ENCODE measurements at places on chromosomes 3 and 15.

DNA sequence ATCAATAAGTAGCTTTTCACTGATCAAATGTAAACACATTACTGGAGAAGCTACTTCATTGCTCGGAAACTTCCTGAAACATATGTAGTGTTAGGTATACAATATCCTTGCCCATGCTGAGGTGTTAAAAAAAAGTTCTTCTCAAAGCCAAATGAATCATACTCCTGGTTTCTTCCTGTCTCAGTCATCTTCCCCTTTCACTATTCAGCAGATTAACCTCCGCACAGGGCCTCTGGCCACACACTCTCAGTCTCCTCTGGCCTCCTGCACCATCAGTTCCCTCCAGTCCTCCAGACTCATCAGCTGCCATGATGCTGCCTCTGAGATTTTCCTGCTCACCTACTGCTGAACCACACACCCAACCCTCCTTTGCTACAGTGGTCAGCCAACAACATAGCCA is 70.5 kb upstream of the BOC start:
- no peak overlapping the region for H3K27ac ChIP-seq
- DNase-seq = no peak
- H3K4me3 ChIP-seq = no peak overlapping the region

GRCh38 chr3:99087277-99087676 is 185.8 kb upstream of the DCBLD2 start:
- no peak overlapping the region for H3K4me3 ChIP-seq
- no peaks in the 10 kb centered on the region for H3K4me1 ChIP-seq
- no peaks in the 10 kb centered on the region for H3K27me3 ChIP-seq
- H3K27ac ChIP-seq = no peak overlapping the region
- no peak for DNase-seq
- no peaks in the 10 kb centered on the region for H3K36me3 ChIP-seq

- no peaks in the 10 kb centered on the region for H3K36me3 ChIP-seq
- no peak overlapping the region for H3K27ac ChIP-seq
- no peak overlapping the region for H3K4me3 ChIP-seq
- no peak for DNase-seq
Measured at GRCh38 chr15:93476491-93477177, 387.6 kb upstream of the RGMA start.

DNA sequence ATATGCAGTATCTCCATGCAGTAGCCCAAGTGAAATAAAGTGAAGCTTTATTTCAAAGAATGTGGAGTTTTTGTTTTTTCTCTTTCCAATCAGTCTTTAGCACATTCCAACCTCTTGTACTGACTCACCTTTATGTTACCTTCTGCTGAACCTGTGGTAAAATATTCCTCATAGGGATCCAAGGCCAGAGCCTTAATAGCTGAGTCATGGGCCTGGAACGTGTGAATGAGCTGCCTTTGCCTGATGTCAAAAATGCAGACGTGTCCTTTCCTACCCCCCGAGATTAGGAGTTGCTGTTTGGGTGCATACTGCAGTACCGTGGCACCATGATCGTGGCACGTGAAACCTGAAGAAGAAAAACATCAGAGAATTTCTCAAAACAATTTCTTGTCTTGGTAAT is 108.5 kb downstream of the GLDN start:
- no peaks in the 10 kb centered on the region for H3K4me1 ChIP-seq
- DNase-seq = no peak
- H3K36me3 ChIP-seq = no peaks in the 10 kb centered on the region
- H3K27me3 ChIP-seq = no peaks in the 10 kb centered on the region

Measured in stimulated activated naive B cell treated with anti-CD40 and anti-IgM and Interleukin-4, amounts not matched to agents 10 μg/mL and 1 μg/mL and 100 μg/mL, for 72 hours (primary cell).